ENCODE measurements at places on chromosomes 7 and 10. TPM values are rescaled to one million over a fixed set of nuclear protein-coding genes. Genes with fewer than 3 reads are reported as not detected.

DNA sequence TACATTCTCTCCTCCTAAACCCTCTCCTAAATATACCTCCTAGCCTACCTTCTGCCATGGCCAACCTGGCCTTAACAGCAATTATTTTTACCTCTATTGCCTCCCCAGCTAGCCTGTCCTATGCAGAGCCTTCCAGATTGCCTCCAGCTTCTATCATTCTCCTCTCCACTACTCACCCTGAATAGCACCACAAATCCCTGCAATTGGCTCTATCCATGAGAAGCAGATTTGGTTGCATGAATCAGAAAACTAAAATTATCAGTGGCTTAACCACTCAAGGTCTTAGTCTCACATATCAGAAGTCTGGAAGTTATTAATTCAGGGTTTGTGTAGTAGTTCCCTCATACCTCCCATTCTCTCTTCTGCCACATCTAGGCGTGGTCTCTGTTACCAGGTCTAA lies 120.3 kb upstream of the CACUL1 start:
- no peak for DNase-seq

- DNase-seq = no peak
These were observed 35.1 kb upstream of the PDLIM1 start for GRCh38 chr10:95325863-95326262.

DNA sequence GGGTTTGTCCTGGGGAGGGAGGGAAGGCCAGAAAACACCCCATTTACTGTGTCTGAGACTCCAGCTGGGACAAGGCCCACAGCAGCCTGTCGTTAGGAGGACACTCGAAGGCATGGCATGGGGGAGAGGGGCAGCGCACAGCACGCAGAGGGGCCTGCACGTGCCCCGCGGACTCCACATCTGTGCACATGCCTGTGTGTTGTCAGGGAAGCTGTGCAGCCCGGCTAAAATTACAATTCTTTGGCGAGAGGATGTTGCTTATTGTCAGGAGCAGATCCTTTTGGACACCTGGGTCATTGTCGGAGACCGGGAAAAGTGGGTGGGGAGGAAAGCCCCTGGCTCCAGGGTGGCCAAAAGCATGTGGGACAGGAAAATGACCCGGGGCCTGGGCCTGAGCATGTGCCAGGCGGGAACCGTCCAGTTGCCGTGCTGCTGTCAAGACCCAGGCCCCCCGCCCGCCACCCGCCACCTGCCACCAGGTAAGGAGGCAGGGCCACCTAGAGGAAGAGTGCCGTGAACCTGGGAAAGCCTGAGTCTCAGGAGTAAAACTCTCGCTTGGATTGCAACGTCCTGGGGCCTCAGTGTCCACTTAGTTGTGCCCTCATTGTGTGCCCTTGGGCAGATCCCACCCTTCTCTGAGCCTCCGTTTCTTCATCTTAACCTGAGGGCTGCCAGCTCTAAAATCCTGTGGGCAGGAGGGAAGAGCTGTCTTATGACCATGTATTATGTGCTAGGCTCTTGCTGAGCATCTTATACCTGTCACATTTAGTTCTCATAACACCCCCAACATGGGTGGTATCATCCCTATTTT lies 7.2 kb downstream of the VSIR start:
- DNase-seq = no peak

DNA sequence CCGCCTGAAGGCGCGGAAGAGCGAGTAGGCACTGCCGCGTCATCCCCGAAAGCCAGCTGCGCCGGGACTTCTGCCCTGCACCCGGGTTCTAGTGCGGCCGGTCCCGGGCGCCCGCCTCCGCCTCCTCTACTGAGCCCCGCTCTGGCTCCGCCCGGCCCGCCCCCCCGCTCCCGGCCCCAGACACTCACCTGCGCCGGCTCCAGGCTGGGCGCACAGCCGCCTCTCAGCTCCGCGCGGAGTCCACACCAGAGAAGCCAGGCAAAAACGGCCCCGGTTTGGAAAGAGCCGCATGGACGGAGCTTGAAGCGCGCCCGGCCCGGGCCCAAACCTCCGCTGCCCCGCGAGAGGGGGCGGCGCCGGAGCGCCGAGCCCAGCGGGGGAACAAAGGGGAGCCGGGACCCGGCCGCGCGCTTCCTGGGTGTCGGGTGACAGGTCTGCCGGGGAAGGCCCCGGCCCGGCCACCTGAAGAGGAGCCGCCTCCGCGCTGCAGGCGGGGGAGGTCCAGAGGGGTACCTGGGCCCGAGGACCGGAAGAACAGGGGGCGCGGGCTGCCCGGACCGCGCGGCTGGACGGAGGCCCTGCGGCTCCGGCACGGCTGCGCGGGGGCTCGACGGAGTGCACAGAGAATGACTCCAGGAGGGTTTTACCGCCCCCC lies 168.2 kb downstream of the NRF1 start:
- DNase-seq = no peak

DNA sequence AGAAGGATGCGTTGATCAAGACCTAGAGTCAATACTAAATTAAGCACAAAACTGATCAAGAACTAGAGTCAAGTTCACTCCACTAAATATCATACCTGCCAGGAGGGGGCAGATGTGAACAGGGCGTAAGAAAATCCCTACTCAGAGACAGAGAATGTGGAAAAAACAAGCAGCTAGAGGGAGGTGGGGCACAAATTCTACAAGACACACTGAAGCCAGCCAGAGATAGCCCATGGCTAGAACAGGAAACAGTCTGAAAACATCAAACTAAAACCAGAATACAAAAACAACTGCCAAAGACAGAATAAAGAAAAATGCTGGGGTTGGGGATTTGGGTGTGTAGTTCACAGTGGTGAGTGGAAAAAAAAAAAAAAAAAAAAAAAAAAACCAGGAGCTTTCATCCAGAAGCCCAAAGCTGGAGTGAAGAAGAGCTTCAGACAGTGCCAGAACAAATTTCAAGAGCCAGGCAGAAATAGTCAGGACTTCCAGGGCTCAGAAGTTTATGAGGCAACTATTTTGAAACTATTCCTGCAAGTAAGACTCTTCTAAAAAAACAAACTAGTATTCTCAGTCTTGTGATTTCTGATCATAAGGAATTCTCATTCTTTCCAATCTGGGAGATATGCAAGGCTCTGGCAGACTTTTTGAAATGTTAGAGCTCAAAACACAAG lies 118.3 kb downstream of the CCDC71L start:
- peak; percentile 89 for DNase-seq

DNA sequence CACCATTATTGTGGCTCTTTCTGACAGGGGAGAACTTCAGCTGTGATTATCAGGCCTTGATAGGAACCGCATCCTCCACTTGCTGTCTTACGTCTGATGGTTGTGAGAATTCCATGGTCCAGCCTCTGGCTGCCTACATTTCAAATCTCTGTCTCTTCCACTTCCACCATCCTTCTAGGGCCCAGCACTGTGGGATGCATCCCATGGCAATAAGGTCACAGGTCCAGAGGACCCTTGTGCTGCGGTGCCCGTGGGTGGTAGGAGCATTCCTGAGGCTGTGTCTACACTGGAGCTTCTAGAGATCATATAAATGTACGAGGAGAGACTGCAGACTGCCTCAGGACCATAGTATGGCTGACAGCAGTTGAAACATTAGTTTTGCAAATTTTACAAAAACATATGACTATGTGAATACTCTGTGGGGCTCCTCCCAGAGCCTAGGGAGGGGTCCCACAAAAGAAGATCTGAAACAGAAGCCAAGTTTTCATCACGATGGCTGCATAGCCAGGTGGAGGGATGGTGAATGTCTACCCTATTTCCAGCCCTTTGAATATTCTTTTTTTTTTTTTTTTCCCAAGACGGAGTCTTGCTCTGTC lies 11.8 kb downstream of the CALML3 start:
- DNase-seq = no peak

- DNase-seq = no peak
These were observed 64.1 kb downstream of the CAV1 start for GRCh38 chr7:116588641-116589594.

- DNase-seq = no peak
These were observed 90.3 kb downstream of the SRPK2 start for GRCh38 chr7:105298439-105298894.

DNA sequence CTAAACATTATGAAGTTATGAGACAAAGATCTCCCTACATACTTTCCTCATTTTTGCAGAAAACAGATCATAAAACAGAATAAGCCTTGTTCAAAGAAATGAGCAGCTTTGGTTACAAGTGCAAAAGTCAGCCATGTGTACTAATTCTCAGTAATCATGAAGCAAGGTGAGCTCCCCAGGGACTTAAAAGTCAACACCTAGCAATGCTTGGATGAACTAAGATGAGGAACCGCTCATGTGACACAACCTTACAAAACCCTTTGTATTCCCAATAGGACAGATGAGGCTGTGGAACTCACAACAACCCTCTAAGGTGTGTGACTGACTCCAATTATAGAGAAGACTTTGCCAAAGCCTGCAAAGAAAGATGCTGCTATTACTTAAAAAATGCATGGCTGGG lies 154.5 kb downstream of the SLC25A13 start:
- no peak for DNase-seq

- no peak for DNase-seq
These were observed 345.5 kb downstream of the REEP3 start for GRCh38 chr10:63866747-63867140.

DNA sequence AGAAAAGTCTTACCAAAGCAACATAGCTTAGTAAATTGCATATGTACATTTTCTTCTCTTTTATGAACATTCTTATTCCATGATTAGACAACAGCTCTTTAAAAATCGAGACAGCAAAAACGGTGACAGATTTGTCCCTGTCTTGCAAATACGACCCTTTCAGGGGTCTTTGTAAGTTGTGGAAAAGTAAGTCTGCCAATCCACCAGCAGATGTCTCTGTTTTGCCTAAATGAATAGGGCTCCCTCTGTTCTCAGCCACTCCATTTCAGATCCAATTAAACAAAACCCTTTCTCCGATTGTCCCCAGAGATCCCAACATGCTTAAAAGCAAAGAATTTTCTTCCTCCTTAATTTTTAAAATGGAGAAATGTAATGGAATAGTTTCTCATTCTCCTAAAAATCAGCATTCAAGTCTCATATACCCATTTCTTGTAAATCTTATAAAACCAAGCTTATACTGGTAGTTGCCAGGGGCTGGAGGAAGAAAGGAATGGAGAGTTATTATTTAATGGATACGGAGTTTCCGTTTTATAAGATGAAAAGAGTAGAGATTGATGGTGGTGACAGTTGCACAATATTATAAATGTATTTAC lies 61.0 kb upstream of the NFE2L3 start:
- no peak for DNase-seq

DNA sequence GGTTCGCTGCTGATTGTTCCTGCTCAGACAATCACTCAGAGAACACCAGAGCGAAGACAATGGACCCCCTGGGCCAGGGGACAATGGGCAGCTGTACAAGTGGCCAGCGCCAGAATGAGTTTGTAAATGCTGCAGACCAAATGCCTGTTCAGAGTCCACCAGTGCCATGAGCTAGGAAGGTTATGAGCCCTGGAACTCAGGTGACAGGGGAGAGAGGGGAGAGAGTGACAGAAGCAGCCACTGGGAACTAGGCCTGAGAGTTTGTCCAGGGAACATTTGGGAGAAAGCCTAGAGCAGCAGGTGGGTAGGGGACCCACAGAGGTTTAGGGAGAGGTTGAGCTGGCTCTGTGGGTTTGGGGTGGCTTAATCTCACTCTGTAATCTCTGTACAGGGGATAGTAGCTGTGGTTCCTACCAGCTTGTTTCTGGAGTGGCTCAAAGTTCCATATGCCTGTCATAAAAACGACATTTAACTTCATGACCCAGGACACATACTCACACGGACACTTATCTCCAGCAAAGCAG lies 60.4 kb downstream of the C10orf105 start:
- DNase-seq = no peak

GRCh38 chr10:80498833-80499741 lies 38.6 kb upstream of the SH2D4B start:
- DNase-seq = peak; percentile 97

DNA sequence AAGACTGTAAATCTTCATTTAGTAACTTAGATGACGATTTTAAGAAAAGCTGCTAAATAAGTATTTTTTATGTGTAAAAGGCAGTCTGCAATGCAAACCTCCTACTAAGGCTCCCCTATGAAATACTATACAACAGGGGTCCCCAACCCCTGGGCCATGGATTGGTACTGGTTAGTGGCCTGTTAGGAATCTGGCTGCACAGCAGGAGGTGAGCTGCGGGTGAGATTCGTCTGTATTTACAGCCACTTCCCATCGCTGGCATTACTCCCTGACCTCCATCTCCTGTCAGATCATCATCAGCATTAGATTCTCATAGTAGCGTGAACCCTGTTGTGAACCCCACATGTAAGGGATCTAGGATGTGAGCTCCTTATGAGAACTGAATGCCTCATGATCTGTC lies 580.4 kb downstream of the MAGI2 start:
- no peak for DNase-seq

- DNase-seq = no peak
These were observed 121.7 kb upstream of the ZNF804B start for GRCh38 chr7:88637795-88638194.

DNA sequence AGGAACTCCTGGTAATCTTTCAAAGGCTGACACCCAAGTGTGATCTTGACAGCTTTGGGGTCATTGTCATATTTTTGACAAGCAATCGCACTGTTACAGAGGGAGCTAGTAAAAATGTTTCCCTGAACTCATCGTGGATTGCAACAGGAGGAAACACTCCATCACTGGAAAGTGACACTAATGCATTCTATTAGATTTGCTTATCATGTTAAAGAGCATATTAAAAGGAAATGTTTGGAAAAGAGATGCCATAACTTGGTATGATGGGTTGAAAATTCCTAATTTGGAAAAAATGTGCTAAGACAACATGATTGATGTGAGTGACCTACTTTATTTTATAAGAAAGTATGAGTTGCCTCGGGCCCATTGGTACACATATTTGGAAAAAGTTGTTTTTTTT lies 22.7 kb upstream of the EMX2 start:
- DNase-seq = no peak

- no peak for DNase-seq
These were observed 28.8 kb upstream of the LRRC4 start for GRCh38 chr7:128060018-128060417.

GRCh38 chr7:81053623-81054022 lies 134.8 kb upstream of the SEMA3C start:
- no peak for DNase-seq

DNA sequence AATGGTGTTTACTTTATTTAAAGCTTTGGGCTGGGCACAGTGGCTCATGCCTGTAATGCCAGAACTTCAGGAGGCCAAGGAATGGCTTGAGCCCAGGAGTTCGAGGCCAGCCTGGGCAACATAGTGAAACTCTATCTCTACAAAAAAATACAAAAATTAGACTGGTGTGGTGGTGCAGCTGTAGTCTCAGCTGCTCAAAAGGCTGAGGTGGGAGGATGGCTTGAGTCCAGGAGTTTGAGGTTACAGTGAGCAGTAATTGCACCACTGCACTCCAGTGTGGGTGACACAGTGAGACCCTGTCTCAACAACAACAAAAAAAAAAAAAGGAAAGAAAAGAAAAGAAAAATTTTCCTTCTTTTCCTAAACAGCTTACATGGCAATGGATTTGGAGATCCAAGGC lies 22.0 kb downstream of the SLC16A9 start:
- no peak for DNase-seq

Gene CCL24
- total RNA-seq = not detected

Gene UBN2
- 8.9 TPM for total RNA-seq

Gene STEAP1B
- total RNA-seq = 2.2 TPM

Gene CDC14C
- not detected for total RNA-seq

Gene GFRA1
- total RNA-seq = 56.0 TPM

Gene SSC4D
- total RNA-seq = 0.66 TPM

Gene CYP3A7
- total RNA-seq = 0.34 TPM

Gene ADCK2
- total RNA-seq = 22.4 TPM

Gene SKIDA1
- total RNA-seq = 1.2 TPM

Gene RPEL1
- total RNA-seq = not detected
